Dorsolateral prefrontal cortex (tissue), 122 donors: ENCODE measurements at places on chromosomes 5 and 9.
A peak's percentile ranks its signal among the peaks of the same experiment; 100 is the strongest.

DNA sequence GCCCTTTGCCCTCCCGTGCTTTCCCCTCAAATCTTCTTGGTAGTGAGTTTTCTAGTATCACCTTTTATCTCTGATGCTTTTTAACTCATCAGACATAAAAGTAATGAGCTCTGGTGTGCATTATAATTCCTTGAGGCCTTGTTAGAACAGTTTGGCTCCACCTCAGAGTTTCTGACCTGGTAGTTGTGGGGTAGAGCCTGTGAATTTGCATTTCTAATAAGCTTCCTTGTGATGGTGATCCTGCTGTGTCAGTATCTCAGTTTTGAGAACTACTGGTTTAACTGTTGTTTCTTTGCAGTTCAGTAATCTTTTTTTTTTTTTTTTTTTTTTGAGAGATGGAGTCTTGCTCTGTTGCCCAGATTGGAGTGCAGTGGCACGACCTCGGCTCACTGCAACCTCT is 31.1 kb downstream of the UBE2D2 start:
- DNase-seq: no peak

DNA sequence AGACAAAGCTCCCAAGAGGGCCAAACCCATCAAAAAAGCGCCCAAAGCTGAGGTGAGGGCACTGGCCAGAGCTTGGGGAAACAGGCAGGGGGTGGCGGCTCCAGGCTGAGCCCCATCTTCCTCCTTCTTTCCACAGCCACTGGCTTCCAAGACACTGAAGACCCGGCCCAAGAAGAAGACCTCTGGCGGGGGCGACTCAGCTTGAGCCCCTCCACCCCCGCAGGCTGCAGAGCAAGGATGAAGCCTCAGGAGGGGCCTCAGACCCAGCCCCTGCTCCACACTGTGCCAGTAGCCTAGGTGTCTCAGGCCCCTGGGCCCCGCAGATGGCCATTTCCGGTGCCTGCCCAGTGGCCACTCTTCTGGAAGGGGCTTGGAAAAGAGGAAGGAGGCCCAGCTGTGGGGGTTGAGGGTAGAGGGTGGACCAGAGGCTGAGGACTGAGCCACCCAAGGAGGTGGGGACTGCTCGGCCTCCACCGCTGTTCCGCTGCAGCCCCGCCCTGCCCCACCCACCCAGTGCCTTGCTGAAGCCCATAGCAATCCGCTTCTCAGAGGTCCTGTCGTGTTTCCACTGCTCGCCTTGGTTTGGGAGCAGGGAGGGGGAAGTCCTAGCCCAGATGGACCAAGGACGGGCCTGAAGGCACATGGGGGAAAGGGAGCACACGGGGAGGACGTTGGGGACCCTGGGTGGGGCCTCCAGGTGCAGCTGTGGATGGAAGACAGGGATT is 6.9 kb downstream of the REEP2 start:
- no peak for DNase-seq

GRCh38 chr9:73437758-73438157 is 286.1 kb downstream of the ANXA1 start:
- no peak for DNase-seq

GRCh38 chr5:135473956-135474670 is 22.0 kb upstream of the TIFAB start:
- peak; percentile 16 for DNase-seq

DNA sequence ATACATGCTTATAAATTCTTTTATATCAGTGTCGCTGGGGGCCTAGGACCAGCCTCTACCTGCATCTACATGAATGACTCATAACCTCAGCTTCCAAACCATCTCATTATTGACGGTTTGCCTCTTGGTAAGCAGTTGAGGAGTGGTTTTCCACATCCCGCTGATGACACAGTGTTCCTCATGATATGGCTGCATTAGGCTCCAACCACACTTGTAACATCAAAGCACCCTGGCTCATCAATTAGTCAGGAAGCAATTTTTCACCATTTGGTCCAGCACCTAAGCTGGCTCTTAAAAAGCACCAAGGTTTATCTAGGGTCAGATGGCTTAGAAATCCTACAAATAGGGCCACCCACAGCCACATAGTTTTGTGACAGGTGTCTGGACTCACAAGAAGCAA is 402.4 kb downstream of the ARHGEF28 start:
- no peak for DNase-seq

- no peak for DNase-seq
Observed at GRCh38 chr9:112552229-112553056, 65.8 kb downstream of the KIAA1958 start.

DNA sequence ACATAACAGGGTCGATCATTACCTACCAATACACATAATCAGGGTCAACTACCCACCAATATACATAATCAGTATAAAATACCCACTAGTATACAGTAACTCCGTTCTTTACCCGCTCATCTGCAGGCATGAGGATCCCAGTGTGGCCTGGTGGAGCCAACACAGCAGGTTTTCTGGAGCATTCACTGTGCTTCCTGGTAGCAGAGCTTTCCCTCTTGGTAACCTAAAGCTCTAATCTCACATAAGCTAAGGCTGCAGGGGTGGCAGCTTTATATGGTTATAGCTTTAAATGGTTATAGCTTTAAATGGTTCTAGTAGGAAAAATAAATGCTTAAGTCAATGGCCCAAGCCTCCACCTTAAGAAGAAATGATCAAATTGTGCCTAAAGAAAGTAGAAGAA is 11.9 kb downstream of the LCN1 start:
- no peak for DNase-seq
